Activated CD4-positive, alpha-beta T cell treated with anti-CD3 and anti-CD28 coated beads, Interleukin-2, amount 50 U/mL, for 48 hours (primary cell): ENCODE measurements at places on chromosomes 5 and 9.

GRCh38 chr5:143059355-143059754, 289.2 kb downstream of the ARHGAP26 start:
- DNase-seq, result no peak

GRCh38 chr5:167987490-167988280, 303.8 kb upstream of the WWC1 start:
- no peak for DNase-seq

DNA sequence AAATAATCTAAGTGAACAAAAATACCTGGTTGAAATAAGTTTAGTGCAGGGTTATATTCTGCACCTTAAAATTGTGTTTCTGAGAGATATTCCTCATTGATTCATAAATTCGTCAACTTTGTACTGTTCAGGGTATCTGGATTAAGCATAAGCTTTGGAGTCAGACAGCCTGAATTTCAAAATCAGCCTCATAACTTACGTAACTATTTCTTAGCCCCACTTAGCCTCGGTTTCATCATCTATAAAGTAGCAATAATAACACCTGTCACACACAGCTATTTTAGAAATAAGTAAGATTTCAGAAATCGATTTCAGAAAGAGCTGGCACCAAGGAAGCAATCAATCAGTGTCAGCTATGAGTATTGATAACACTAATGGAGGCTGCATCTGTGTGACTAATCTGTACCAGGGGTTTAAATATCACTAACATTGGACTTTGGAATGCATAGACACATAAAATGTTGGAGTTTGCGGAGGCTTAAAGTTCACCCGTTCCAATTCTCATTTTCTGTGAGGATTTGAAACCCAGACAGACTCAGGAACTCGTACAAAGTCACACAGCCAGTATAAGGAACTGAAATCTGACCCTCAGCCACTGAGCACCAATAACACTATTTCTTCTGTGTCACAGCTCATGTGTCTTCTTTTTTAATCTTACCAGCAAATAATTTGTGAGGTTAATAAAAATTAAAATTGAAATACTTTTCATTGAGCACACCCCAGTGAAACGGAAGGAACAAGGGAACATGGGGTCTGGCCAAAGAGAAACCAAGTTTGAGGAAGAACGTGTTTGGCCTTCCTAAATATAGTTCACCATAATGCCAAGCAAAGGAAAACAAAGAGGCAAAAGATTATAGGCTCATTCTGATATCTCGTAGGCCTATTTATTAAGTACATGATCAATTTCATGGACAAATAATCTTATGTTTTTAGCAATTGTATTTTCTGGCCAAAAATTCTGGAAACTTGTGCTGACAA, 194.4 kb upstream of the PTGER4 start:
- no peak for DNase-seq

DNA sequence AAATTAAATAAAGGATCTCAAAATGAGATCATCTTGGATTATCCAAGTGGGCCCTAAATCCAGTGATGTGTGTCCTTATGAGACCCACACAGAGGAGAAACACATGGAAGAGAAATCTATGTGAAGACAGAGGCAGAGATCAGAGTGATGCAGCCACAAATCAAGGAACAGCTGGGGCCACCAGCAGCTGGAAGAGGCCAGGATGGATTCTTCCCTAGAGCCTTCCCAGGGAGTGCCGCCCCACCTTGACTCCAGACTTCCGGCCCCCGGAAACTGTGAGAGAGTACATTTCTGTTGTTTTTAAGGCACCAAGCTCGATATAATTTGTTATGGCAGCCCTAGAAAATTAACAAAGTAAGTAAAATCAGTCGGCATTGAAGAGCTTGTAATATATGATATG, 286.9 kb downstream of the FBXL7 start:
- no peak for DNase-seq

GRCh38 chr5:57509501-57510260, 27.1 kb upstream of the ACTBL2 start:
- DNase-seq, result no peak

DNA sequence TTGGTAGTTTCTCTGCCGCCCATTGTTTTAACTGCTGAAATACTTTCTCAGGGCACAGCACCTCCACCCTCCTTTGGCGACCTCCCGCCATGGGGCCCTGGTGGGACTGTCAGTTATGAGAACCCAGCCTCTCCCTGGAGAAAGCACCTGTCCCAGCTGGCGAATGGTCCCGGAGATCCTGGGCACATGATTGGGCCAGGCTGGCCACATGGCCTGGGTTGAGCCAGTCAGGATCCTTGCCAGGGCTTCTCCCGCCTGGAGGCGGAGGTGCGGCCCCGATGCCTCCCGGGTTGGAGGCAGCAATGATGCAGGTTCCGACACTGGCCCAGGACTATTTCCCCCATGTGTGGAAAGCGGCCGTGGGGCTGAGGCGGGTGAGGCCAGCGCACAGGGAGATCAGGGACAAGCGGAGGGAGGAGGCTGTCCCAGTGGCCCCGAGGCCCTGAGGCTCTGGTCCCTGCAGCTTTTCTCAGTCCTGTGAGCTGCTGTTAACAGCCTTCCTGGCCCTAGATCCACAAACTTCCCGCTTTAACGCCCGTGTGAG, 13.6 kb downstream of the UNC5A start:
- no peak for DNase-seq

DNA sequence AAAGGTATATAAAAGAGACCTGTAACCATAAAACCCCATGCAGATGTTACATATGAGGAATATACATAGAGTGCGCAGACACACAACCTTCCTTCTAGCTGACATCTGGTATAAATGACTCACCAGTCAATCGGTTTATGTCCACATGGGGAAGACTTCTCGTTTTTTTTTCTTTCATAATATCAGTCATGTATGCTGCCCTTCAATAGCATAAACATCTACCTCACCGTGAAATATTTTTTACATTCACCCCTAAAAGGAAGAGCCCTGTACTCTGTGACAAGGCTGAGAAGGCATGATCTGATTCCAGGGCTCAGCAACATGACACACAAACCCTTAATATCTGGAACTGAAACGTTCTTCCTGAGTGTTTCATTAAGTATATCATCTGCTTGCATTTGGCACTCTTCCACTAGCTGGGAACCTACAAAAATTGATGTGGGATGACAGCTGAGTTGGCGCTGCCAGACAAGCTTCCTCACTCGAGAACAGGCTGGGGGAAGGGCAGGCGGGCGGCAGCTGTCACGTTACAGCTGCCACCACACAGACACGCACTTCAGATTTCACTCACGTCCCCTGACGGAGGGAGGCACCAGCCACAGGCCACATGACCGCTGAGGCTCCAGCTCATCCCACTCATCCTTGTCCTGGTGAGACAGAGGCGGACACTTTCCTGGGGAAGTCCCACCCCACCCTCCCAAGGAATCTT, 74.2 kb downstream of the SHB start:
- DNase-seq, result peak; percentile 63

- no peak for DNase-seq
These were observed 232.8 kb upstream of the PTGER4 start for GRCh38 chr5:40446910-40447309.

GRCh38 chr9:91905991-91906469, 44.0 kb downstream of the ROR2 start:
- DNase-seq, result peak; percentile 25

DNA sequence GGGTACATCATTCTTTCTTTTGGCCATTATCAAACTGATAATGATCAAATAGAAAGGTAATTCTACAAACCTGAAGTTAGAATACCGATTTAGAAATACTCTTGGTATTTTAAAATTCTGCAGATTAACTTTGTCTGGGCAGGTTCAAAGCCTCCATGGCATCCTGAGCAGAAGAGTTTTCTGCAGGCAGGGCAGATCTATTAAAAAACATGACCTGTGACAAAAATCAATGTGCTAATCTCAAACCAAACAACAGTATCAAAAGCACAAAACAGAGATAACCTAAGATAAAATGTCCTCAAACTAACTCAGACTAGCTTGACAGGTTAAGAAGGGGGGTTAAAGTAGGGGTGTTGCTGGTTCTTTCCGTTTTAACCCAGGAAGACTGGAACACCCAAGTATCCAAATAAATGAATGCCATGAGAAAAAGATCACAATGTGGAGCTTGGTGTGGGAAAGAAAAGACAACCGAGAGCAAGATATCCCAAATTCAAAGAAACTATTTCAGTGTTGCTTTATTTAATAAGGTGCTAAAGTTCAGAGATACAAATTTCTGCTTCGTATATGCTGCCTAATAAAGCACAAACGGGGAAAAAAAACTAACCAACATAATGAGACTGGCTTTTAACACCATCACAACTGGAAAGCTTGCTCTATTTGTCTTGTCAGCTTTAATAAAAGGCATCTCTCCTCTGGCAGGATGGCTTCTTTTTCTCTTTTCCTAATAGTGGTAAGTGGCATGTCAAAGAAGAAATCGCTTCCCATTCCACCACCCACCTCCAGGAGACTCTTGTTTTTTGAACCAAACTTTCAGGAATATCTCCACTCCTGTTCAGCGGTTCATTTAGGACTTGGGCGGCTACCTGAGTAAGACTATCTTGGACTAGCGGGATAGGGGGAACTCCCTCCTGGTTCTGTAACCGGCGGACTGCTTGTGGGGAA, 2.3 kb downstream of the EFNA5 start:
- DNase-seq, result no peak

DNA sequence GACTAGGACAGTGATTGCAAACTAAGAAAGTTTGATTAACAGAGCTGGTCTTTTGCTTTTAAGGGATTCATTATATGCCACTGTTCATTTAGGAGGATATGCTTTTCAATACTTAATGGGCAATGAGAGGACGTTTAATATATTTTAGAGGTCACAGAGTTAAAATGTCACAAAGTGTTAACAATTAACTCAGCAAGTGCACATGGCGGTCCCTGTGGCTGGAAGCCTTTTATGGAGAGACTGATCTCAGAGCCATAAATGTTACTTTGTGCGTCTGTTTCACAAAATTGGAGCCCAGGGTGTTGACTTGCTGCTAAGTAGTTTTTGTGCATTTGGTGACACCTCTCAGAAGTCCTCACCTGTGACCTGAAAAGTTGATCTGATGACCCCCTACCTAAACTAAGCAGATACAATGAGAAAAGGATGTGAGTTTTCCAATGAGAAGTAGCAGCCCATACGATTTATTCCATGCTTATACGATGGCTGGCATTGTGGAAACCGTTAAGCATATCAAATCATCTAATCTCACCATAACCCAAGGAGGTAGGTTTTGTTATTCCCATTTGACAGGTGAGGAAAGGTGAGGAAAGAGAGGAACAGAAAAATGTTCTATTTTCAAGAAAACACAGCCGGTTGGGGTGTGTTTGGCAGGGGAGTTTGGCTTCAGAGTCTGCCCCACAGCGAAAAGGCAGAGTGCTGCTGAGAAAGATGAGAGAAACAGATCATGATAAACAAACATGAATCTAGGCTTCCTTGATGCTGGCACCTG, 64.4 kb downstream of the CMYA5 start:
- DNase-seq, result no peak

- DNase-seq, result no peak
These were observed 1.9 kb upstream of the DAP start for GRCh38 chr5:10762776-10763500.

DNA sequence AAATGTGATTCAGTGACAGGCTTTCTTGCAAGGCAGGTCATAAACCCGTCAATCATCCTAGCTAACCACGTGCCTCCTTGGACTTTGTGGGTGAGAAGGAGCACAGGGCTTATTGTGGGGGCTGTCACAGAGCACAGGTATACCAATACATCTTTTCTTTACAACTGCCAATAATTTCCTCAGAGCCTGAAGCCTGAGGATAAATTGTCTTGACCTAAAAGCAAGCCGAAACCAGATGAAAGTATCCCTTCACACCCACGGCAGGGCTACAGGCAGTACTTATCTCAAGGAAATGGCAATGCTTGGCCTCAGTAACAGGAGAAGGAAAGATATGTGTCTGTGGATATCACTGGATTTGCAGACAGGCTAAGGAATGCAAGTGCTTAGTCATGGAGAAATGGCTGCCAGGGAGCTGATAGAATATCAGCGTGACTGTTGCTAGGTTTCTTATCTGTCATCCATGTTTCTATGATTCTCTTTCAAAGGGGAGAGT, 90.3 kb upstream of the ZNF366 start:
- no peak for DNase-seq

- DNase-seq, result no peak
These were observed 161.8 kb downstream of the PJA2 start for GRCh38 chr5:109247986-109248385.

- DNase-seq, result no peak
These were observed 36.9 kb upstream of the TESK1 start for GRCh38 chr9:35568196-35568595.

DNA sequence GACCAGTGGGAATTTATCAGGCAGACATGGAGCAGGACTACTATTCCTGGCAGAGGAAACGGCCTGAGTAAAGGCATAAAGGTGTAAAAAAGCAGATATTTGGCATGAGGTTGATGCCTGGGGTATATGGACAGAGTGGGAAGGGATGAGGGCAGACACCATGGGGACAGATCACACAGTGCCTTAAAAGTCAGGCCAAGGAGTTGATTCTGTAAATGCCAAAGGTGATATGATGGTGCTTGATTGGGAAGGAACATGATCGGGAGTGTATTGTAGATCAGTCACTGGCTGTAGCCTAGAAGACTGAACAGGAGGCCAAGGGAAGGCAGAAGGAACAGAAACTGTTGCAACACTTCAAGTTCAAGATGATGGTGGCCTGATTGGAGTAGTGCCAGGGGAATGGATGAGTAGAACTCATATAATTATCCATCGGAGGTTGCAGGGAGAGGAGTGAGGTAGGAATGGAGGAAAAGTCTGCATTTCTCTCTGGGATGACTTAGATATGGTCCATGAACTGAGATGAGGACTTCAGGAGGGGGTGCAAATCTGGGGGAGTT, 594.3 kb upstream of the KLF4 start:
- no peak for DNase-seq

- DNase-seq, result no peak
These were observed 30.8 kb downstream of the GALNT12 start for GRCh38 chr9:98838155-98838867.

DNA sequence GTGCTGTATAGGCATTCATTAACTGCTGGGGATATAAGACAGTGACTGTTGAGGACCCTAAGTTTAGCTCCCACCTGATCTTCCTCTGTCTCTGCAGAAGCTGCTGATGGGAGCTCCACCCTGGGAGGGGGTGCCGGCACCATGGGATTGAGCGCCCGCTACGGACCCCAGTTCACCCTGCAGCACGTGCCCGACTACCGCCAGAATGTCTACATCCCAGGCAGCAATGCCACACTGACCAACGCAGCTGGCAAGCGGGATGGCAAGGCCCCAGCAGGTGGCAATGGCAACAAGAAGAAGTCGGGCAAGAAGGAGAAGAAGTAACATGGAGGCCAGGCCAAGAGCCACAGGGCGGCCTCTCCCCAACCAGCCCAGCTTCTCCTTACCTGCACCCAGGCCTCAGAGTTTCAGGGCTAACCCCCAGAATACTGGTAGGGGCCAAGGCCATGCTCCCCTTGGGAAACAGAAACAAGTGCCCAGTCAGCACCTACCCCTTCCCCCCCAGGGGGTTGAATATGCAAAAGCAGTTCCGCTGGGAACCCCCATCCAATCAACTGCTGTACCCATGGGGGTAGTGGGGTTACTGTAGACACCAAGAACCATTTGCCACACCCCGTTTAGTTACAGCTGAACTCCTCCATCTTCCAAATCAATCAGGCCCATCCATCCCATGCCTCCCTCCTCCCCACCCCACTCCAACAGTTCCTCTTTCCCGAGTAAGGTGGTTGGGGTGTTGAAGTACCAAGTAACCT, 22.1 kb downstream of the PCDHGC5 start:
- DNase-seq, result no peak

GRCh38 chr5:11076945-11077613, 316.0 kb upstream of the DAP start:
- no peak for DNase-seq

- DNase-seq, result no peak
These were observed 275.3 kb downstream of the HTR1A start for GRCh38 chr5:63686938-63687337.
